ENCODE measurements at places on chromosomes 5 and 9.

DNA sequence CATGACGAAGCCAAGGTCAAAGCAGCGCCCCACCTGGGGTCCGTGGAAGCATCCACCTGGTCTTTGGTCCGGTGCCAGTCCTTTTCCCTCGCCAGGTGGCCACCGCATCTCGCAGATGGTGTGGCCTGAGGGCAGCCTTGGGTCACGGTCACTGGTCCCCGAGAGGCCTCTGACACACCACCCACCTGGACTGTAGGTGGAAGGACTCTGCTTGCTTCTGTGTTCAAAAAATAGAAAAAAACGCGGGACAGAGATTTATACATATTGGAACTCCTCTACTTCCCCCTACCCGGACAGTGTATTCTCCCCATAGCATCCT is 466 bp upstream of the TTC39B start:
- no peak for DNase-seq

DNA sequence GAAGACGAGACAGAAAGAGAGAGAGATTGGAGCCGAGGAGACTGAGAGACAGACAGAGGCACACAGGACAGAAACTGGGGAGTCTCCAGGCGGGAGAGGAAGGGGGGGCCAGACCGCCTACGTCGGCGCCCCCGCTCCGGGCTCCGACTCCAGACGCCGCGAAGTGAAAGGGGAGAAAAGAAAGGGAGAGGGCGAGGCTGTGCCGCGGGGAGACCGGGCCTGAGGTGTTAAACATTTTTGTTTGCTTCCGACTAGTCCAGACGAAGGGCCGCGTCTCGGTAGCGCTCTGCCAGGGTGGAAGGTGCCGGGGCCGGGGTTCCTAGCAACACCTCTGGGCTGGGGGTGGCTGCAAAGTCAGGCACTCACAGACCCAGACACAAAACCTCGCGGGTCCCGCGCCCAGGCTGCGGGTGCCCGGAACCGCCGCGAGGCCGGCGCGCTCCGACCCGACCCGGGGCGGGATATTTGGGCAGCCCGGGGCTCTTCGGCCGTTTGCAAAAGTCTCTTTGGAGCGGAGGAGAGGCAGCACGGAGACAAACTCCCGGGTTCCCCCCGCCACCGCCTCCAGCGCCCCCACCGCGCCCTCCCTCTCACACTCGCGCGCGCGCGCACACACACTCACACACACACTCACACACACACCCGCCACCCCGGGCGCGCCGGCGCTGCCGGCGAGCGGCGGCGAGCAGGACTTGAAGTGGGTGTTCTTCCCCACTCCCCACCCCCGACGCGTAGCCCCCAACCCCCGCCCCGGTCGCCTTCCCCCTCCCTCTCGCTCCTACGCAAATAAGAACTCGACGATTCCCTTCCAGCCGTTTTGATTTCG is 626 bp upstream of the FST start:
- DNase-seq, result no peak

- DNase-seq, result no peak
Observed at GRCh38 chr5:1324719-1325190, 20.1 kb downstream of the CLPTM1L start.

- no peak for DNase-seq
Observed at GRCh38 chr5:140039561-140039960, 3.5 kb downstream of the NRG2 start.

DNA sequence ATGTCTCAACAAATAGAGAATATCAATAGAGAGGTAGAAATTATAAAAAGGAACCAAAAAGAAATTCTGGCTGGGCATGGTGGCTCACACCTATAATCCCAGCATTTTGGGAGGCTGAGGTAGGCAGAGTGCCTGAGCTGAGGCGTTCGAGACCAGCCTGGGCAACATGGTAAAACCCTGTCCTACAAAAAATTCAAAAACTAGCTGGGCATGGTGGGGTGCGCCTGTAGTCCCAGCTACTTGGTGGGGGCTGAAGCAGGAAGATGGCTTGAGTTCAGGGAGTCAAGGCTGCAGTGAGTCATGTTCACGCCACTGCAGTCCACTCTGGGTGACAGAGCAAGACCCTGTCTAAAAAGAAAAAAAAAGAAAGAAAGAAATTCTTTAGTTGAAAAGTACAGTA is 24.9 kb downstream of the IPPK start:
- DNase-seq, result no peak

GRCh38 chr9:13267743-13268142 is 11.7 kb downstream of the MPDZ start:
- DNase-seq, result no peak

DNA sequence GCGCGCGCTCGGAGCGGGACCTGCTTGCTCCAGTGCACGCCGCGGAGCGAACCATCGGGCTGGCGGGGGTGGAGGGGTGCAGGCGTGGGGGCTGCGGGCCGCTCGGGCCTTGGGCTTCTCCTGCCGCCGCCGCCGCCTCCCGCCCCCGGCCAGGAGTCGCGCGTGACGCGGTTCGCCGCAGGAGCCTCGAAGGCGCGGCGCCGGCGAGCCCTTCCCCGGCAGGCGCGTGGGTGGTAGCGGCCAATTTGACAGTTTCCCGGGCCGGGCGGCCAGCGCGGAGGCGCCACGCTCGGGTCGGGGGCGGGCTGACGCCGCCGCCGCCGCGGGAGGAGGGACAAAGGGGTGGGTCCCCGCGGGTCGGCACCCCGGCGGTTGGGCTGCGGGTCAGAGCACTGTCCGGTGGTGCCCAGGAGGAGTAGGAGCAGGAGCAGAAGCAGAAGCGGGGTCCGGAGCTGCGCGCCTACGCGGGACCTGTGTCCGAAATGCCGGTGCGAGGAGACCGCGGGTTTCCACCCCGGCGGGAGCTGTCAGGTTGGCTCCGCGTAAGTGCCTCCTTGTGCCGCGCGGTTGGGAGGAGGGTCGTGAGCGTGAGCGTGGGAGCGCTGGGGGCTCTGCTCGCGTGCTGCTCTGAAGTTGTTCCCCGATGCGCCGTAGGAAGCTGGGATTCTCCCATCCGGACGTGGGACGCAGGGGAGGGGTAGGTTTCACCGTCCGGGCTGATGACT is at the start of gene TJP2:
Gene TJP2, plus strand, starts transcription at position 387 of the 725 bp plus-strand sequence. Its CDS starts 96 bp downstream, at position 483.
- DNase-seq, result no peak

- no peak for DNase-seq
Observed at GRCh38 chr9:20580673-20581072, 41.6 kb downstream of the MLLT3 start.

DNA sequence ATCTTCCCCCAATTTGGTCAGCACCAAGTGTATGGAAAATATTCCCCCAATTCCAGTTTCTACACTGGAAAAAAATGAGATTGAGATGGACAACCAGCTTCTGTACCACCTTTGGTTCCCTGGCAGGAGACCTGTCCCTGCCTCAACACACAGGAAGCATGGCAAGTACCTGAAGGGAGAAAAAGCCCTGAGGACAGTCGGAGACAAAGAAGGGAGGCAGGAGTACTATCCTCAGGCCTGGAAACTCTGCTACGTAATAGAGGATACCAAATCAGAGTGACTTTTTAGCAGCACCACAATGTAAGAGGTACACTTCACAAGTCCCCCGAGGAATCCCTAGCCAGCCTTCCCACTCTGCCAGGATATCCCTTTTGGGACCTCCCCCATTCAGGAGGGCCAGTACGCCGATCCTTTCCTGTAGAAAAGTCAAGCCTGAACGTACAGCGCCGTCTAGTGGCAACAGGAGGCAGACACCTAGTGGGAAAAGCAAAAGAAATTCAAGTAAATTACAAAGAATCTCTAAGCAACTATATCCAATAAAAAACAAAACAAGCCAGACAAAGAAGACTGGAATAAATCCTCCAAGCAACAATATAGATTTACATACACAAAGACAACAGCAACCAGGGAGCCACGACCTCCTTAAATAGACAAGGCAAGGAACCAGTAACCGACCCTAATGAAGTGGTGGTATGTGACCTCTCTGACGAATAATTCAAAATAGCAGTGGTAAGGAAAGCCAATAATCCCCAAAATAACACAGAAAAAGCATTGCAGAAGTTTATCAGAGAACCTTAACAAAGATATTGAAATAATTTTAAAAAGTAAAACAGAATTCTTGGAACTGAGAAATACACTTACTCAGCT is 63.3 kb upstream of the SLCO6A1 start:
- no peak for DNase-seq

DNA sequence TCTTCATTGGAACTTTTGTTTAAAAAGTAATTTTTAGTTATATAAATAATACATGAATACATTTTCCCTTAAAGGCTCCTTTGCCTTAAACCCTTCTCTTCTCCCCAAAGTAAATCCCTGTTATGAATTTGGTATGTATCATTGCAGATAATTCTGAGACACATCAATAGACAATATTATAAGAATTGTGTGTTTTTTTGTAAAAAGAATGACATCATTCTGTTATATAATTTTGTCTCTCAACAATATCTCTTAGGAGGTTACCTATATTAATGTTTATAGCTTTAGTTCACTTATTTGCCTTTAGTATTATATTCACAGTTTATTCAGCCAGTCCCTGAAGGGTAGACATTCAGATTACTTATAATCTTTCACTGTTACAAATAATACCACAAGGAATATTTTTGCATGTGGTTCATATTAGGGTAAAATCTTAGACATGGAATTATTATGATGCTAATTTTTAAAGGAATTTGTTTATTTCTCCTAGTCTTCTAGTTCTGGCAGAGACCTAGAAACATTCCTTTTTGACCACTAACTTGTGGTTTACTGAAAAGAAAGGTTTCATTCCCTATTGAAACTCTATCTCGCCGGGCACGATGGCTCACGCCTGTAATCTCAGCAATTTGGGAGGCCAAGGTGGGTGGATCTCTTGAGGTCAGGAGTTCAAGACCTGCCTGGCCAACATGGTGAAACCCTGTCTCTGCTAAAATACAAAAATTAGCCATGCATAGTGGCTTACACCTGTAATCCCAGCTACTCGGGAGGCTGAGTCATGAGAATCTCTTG is 105.6 kb downstream of the KCTD16 start:
- DNase-seq, result no peak

Measured in stimulated activated CD8-positive, alpha-beta memory T cell treated with anti-CD3 and anti-CD28 coated beads, Interleukin-4, amount 100 ng/mL, for 1 hour (primary cell).